ENCODE measurements at places on chromosomes 7 and 10. TPM values are rescaled to one million over a fixed set of nuclear protein-coding genes. Genes with fewer than 3 reads are reported as not detected.

The OR6B1 gene
- not detected for polyA plus RNA-seq

DNA sequence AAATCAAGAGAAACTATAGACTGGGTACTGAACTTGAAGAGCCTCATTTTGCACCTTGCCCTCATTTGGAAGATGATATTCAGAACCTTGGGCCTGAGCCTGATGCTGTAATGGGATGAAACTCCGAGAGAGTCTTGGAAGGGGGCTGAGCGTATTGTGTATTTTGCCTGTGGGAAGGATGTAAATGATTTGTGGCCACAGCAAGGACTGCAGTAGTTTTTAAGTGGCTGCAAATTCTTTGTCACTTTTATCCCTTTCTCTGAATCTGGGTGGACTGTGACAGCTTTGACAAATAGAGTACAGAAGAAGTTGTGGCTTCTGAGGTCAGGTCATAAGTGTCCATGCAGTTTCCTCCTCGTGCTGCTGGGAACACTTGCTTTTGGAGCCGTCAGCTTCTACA is 221.2 kb downstream of the ADRA2A start:
- no peak for DNase-seq

DNA sequence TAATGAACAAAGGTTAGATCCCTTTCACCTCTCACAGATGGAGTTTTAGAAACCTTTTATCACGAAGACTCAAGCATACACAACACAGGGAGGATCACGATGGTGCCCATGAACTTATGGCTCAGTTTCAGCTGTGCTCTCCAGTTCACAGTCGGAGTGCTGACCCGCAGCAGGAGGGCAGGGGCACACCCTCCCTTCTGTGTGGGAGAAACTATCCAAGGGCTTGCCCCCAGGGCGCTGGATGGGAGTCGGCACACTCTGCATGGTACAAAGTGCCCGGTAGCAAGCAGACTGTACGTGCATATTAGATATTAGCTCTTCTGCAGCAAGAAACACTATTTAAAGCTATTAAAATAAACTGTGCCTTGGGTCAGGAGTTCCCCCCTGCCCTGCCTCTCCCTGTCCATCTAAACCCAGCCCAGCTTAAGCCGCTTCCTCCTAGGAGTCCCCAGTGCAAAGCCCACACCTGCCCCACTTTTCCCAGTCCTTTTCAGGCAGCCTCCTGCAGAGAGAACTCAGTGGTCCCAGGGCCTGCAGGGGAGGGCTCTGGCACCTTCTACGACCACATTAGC is 76.5 kb downstream of the CHST15 start:
- DNase-seq = no peak

- DNase-seq = no peak
Measured at GRCh38 chr10:57818522-57818921, 449.2 kb downstream of the IPMK start.

GRCh38 chr10:119391440-119392251 is 150.9 kb downstream of the RGS10 start:
- peak; percentile 86 for DNase-seq

DNA sequence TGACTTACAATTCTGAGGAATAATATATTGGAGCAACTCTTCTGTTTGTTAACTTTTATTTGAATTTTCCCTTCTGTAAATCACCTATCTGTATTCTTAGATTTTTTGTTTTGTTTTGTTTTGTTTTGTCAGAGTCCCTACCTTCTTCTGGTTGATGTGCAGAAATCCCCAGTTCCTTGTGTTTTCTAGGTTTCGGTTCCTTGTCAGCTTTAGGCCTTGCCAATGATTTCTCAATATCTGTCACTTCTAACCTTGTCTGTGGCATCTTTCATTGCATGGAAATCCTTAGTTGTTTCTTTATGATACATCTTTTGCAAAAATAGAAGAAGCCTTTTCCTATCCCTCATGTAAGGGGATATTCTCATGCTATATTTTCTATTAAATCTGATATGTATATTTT is 21.7 kb upstream of the ST8SIA6 start:
- no peak for DNase-seq

DNA sequence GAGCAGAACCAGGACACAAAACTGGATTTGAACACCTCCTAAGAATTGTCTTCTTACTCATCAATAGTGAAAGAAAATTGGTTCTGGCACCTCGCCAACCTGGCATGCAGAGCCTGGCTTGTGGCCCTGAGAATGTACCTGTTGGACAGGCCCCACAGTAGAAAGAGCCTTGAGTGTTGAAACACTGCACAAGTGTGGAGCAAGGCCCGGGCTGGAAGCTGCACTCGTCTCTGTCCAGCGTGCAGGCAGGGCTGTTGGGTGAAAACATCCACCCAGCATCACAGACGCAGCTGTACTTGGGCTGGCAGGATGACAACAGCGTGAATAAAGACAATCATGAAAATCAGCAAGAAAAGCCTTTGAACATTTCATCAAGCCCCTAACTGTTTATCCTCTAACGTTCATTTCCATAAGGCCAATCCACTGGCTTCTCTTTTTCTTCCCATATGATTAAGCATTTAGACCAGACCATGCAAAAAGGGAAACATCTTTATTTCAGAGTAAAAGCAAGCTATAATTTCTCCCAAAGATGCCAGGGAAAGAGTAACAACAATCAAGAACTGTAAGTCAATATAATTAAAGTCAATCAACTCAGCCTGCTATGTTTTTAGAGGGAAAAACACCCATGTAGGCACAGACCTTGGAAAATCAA is 15.6 kb downstream of the CUBN start:
- peak; percentile 44 for DNase-seq

DNA sequence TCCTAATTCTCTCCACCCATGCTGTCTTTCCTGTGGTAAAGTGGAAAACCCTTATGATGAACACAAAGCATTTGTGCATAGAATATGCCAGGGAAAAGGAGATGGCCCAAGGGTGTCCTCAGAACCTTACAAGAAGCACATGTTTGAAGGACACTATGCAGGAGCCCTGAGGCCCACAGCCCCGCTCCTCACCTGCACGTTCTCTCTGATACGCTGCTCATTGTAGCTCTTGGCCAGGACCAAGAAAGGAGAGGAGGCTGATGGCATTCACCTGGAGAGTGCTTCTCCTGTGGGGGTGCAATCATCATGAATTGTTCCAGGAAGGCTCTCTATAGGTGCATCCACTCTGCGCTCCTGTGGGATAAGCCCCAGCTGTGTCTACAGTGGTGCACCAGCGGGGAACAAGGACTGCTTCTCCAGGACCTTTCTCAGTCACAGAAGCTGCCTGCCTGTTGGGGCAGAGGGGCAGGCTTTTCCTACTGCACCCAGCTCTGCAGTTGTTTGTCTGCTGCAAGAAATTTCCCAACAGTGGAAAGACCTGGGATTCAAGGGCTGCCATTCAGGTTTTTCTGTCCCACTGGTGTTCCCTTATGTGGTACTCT is 19.9 kb downstream of the AKR1C2 start:
- no peak for DNase-seq

- no peak for DNase-seq
Measured at GRCh38 chr7:3950249-3950648, 649.2 kb downstream of the SDK1 start.

Measured in muscle of back (tissue), 13 donors.